ENCODE measurements at places on chromosomes 4 and X.
A peak's percentile ranks its signal among the peaks of the same experiment; 100 is the strongest.

- no peak for DNase-seq
Measured at GRCh38 chr4:187993827-187994226, 1.7 kb upstream of the ZFP42 start.

DNA sequence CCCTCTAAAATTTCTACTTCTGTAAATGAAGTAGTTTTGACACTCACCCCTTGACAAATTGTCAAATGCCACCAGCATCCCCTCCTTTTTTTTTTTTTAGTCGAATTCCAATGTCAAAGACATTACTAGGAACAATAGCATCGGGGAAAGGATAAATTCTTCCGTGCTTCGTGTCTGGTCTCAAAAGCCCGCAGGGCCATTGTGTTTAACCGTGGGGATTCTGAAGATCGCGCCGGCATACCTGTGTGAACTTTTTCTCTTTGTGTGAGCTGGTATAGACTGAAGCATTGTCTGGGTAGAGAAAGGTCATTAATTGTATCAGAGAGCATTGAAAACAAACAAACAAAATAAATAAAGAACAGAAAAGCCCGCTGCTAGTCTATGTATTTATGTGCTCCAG is 313.9 kb downstream of the ASMT start:
- DNase-seq: no peak

DNA sequence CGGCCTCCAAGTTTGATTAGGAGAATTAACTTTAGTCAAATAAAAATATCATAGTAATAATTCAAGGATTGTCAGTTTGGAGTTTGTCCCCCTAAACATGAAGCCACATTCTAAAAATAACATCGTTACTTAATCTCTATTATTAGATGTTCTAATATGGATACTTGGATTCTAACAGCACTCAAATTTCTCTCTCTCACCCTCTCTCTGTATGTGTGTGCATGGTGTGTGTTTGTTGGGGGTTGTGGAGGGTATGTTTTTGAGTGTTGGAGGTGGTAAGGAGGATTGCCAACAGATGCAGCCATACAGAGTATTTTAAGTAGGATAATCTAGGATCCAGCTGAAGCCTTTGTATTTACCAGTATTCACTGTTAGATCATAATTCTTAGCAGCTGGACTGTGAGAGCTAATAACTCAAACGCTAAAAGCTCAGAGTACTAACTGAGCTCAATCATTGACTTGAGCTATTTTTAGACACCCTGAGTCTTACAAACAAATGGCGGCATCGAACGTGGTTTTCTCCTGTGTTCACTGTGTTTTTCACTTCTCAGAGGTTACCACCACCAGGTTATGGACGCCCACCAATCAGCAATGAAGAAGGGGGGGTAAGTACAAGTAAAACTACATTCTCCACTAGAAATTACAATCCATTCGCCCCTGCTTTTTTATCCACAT is 8.8 kb downstream of the ENAM start:
- DNase-seq: no peak

DNA sequence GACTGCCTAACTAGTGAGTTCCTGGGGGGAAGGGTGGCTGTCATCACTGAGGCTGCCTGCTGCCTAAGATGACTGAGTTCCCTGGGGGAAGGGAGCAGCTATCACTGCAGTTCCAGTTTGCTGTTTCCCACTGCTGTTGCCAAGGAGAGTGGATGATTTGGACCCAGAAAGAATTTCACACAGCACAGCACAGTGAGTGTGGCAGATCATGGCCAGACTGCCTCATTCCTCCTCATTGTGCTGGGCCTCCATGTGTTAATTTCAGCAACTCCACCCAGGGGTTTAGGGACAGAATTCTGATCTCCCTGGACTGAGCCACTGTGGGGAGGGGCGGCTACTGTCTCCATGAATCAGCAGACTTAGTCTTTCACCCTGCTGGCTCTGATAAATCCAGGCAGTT is 125.0 kb downstream of the TEX13C start:
- no peak for DNase-seq

DNA sequence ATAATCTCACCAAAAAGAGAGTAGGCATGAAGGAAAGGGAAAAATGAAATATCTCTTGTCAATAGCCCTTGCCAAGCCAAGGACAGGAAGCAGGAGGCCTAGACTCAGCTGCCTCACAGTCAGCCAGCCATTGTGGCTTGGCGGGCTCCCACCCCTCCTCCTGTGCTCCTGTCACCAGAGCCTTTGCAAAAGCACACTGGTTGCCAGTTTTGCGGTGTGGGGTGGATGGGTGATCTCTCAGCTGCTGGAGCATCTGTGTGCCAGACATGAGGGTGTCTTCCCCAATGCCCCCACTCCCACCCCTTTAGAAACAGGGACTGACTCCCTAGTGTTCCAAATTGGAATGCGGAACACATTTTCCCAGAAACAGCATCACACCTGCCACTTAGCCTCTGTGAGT is 26.1 kb downstream of the ARHGEF6 start:
- DNase-seq: peak; percentile 25

- DNase-seq: no peak
Measured at GRCh38 chrX:24245202-24245601, 68.7 kb downstream of the SUPT20HL2 start.

- no peak for DNase-seq
Measured at GRCh38 chr4:158490629-158491028, 31.1 kb upstream of the RXFP1 start.

DNA sequence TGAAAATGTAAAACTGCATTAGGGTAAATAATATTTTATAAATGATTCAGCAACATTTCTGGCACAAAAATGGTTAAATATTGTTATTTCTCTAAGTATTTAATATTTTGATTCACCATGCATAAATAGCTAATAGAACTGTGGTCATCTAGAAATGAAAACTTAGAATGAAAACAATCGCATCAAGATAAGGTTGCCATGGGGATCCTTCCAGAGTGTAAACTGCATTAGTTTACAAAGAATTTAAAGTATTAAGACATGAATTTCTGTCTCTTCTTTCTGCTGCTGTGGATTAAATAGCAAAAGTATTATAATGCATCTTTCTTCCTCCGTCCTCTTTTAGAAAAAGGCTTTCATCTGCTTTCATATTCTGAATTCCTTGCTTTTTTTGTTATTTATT is 1064.6 kb upstream of the SLIT2 start:
- DNase-seq: no peak

GRCh38 chr4:4607336-4608213 is 65.7 kb upstream of the STX18 start:
- no peak for DNase-seq

- DNase-seq: no peak
Measured at GRCh38 chrX:16202943-16203342, 35.7 kb downstream of the MAGEB17 start.

DNA sequence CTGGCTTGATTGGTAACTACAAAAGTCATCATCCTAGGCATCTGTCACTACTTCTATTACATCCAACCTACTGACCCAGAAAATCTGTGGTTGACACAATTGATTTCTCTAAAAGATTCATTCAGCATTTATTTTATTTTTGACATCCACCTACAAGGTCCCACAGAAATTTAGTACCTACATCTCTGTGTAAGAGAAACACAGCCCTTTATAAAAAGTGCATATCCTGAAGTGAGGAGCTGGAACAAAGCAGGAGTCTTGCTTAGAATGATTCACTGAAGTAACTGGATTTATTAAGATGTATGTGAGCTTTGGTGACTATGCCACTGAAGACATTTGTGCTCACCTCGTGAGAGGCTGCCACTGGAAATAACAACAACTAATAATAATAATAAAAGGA is 391.0 kb downstream of the GPAT3 start:
- DNase-seq: no peak

DNA sequence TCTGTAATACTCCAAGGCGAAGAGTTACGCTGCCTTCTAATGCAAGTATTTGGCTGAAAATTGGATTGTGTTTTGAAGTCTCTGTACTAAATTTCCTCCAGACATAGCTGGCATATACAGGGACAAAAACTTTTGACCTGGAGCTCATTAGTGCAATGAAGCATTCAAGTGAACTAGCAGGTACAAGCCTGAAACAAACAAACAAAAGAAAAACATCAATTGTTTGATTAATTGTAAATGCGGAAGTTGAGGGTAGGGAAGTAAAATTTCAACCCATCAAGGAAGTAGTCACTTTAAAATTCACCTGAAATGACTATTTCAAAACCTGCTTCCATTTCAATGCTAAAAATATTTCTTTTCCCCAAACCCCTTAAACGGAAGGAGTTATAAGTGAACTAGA is 516.3 kb upstream of the ATOH1 start:
- no peak for DNase-seq

- no peak for DNase-seq
Measured at GRCh38 chr4:102552781-102553180, 51.6 kb downstream of the NFKB1 start.

GRCh38 chr4:52407545-52407944 is 251.6 kb downstream of the USP46 start:
- DNase-seq: no peak

DNA sequence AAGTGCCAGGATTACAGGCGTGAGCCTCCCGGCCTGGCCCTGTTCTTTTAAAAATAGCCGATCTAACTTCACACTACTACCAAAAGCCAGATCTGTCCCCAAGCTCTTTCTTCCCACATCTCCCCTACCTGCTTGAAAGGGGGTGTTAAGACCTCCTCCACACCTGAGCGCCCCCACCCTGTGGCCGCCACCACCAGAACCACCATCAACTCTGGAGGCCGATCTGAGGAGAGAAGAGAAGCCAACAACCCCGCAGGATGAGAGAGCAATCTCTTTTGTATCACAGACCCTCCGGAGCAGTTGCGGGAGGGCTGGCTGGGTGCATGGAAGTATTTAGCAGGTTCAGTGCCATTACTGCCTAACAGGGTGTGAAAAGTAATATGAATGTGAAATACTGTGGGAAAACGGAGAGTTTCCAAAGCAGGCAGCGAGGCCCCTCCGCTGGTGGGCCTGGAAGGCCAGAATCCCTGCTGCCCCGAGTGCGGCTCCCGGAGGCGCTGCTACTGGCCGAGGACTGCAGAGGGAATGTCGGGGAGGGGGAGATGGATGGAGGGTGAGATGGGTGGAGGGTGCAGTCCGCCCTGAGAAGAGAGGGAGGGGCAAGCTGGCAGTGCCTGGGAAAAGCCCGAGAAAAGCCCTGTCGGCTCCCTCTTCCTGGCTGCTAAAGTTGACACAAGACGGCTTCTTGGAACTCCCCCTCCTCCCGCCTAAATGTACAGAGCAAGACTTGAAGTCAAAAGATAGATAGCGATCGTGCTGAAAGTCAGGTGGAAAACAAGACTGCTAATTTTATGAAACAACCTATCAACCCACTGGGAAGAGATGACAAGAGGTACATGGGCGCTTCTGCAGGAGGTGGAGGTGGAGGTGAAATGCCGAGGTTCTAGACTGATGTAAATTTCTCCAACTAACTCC is 22.3 kb downstream of the HAND2 start:
- no peak for DNase-seq

- DNase-seq: no peak
Measured at GRCh38 chr4:10734697-10735096, 50.1 kb upstream of the CLNK start.

- DNase-seq: no peak
Measured at GRCh38 chrX:140821280-140821679, 111.7 kb downstream of the LINC00632 start.

- no peak for DNase-seq
Measured at GRCh38 chrX:133892337-133892736, 93.1 kb downstream of the GPC3 start.

GRCh38 chrX:150693725-150694574 is 754 bp downstream of the MTMR1 start:
- DNase-seq: peak; percentile 79

DNA sequence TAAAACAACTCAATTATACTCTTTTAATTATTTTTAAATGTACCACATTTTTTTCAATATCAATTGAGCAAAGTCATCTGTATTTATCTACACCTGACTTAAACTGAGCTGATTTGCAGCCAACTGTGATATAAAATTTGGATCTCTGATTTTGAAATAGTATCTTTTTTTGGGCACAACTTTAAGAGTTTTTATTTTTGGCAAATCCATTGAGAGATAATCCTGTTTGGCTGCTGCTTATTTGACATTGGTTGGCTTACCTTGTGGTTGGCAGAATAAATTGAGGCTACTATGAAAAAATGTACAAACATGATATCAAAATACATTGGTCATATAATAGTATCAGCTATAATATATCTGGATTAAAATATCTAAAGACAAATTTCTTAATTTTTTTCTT is 656.0 kb upstream of the NDST4 start:
- no peak for DNase-seq
